Fibroblast of lung (primary cell): ENCODE measurements at places on chromosomes 4 and X. TPM values are rescaled to one million over a fixed set of nuclear protein-coding genes. Genes with fewer than 3 reads are reported as not detected.

The NEK1 gene
- 13.9 and 17.0 TPM in 2 replicates for total RNA-seq

The POU4F2 gene
- total RNA-seq = not detected in 2 replicates

The SLC2A9 gene
- total RNA-seq = 2.3 and 2.8 TPM in 2 replicates

The AMTN gene
- not detected in 2 replicates for total RNA-seq

The KLF8 gene
- 1.0 and 3.0 TPM in 2 replicates for total RNA-seq

The TXK gene
- 0.26 and 0.66 TPM in 2 replicates for total RNA-seq

- peaks cover 2% of the 10 kb centered on the region for H3K36me3 ChIP-seq
- DNase-seq = no peak
- H3K27me3 ChIP-seq = no peaks in the 10 kb centered on the region
- peak overlapping the region; percentile 86 for H3K27ac ChIP-seq
- H3K4me1 ChIP-seq = no peaks in the 10 kb centered on the region
These were observed 686 bp downstream of the FIP1L1 start for GRCh38 chr4:53378171-53378482.

DNA sequence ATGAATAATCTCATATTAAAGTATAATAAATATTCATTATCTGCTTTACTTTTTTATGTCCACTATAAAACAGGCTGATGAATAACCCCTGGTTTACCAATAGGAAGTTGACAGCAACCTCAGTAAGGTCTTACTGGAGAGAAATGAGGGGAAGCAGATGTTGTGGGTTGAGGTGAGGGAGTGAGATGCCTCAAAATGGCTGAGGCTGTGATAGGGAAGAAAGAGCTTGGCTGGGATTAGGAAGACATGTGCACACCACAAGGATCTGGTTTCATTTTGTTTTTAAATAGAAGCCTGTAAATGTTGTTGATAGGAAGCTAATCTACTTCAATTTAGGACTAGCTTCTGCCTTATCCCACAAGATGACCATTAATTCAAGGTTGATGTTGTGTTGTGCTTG, 14.4 kb upstream of the CYBB start:
- H3K4me1 ChIP-seq = no peaks in the 10 kb centered on the region
- H3K27me3 ChIP-seq = no peaks in the 10 kb centered on the region
- no peak overlapping the region for H3K27ac ChIP-seq
- no peak for DNase-seq

GRCh38 chr4:89835413-89835812, 1.5 kb downstream of the SNCA start:
- peak overlapping the region; percentile 82 for H3K4me3 ChIP-seq
- no peak for DNase-seq
- H3K27ac ChIP-seq = no peak overlapping the region
- no peaks in the 10 kb centered on the region for H3K36me3 ChIP-seq

DNA sequence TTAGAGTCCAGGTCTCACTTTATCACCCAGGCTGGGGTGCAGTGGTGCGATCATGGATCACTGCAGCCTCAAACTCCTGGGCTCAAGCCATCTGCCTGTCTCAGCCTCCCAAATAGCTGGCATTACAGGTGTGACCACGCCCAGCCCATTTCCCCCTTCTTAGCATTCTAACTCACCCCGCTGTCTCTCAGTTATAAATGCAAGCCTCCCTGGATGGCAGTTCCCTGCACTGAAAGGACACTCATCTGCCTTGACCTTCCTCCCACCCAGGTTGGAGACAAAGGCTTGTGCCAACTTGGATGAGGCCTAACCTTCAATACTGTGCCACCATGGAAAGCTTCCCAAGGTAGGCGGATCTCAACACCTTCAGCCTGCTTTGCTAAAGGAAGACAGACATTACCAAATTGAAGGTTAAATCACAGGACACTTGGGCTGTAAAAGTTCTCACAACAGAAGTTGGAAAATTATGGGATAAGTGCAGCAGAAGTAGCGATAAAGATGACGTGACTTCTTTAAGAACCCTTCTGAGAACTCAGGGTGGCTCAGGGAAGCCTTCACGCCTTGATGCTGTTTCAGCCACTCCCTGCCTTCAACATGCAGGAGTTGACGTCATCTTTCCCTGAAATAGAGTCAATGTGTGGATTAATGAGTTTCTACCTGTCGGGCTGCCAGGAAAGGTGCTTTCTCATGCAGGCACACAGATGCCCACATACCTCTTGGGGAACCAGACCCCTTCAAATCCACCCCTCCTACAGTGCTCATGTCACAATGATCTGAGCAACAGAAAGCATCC, 10.6 kb upstream of the GPM6B start:
- DNase-seq = no peak
- H3K27me3 ChIP-seq = no peaks in the 10 kb centered on the region
- no peaks in the 10 kb centered on the region for H3K4me1 ChIP-seq
- no peak overlapping the region for H3K27ac ChIP-seq

DNA sequence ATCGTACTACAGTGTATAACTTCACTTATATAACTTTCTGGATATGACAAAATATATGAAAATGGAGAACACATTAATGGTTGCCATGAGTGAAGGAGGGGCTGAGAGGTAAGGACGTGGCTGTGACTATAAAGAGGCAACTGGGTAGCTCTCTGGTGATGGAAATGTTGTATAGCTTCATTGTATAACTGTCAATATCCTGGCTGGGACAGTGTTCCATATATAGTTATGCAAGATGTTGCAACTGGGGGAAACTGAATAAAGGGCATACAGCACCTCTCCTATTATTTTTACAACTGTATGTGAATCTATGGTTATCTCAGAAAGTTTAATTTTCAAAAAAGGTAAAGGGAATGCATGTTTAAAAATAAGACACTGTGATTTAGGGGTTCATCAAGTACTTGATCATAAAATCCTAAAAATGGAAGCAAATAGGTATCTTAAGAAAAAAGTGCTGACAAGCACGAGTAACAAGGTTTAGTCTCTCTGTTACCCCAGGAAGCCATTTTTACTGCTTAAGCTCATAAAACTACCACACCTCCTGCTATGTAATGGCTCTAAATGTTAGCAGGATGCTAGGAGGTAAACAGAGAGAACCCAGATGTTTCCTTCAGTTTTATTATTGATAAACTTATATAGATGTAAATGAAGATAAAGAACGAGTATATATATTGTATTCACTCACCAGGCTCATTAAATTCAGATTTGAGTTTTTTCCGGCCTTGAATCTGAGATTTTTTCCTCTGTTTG, 34.0 kb downstream of the NAF1 start:
- no peaks in the 10 kb centered on the region for H3K27me3 ChIP-seq
- H3K4me1 ChIP-seq = no peaks in the 10 kb centered on the region
- no peak overlapping the region for H3K4me3 ChIP-seq
- no peak overlapping the region for H3K27ac ChIP-seq
- H3K36me3 ChIP-seq = no peaks in the 10 kb centered on the region
- no peak for DNase-seq

DNA sequence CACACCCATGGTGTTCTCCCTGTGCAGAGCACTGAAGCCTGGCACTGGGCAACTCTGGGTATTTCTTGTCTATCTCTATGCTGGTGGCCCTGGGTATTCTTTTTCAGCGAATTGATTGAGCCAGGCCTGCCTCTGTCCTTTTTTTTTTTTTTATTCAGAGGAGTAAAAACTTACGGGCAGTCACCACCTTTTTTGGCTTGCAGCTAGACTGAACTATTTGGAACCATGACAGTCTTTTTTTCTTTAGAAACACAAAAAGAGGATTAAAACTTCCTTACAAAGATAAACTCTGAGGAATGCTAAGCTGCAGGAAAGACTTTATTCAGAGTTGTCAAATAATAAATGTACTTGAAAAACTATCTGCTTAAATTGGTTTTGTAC, 119.2 kb upstream of the STIM2 start:
- no peak overlapping the region for H3K27ac ChIP-seq
- DNase-seq = peak; percentile 70
- H3K36me3 ChIP-seq = no peaks in the 10 kb centered on the region

- peak within 1 kb of the TSS; percentile 57 for H3K27ac ChIP-seq
- no peaks in the 10 kb centered on the region for H3K36me3 ChIP-seq
- DNase-seq = peak; percentile 83
- no peaks in the 10 kb centered on the region for H3K27me3 ChIP-seq
These were observed at the start of gene PCDH7 for GRCh38 chr4:30720021-30720660. PCDH7 (plus strand) TSS chr4:30720369; CDS start chr4:30721423, 1,054 bp downstream.

- H3K27me3 ChIP-seq = no peaks in the 10 kb centered on the region
- no peak overlapping the region for H3K4me3 ChIP-seq
- no peak for DNase-seq
- no peak overlapping the region for H3K27ac ChIP-seq
- H3K4me1 ChIP-seq = peaks cover 10% of the 10 kb centered on the region
- no peaks in the 10 kb centered on the region for H3K36me3 ChIP-seq
These were observed 29.0 kb downstream of the REELD1 start for GRCh38 chr4:146243141-146243882.

- H3K4me1 ChIP-seq = peaks cover 7% of the 10 kb centered on the region
- H3K4me3 ChIP-seq = peak overlapping the region; percentile 70
- peak; percentile 67 for DNase-seq
- no peaks in the 10 kb centered on the region for H3K27me3 ChIP-seq
These were observed 904 bp upstream of the WDR1 start for GRCh38 chr4:10117359-10118047.

- no peak for DNase-seq
- peaks cover 24% of the 10 kb centered on the region for H3K36me3 ChIP-seq
- no peaks in the 10 kb centered on the region for H3K27me3 ChIP-seq
- no peak overlapping the region for H3K4me3 ChIP-seq
- no peaks in the 10 kb centered on the region for H3K4me1 ChIP-seq
- no peak overlapping the region for H3K27ac ChIP-seq
These were observed 22.3 kb downstream of the FGFR3 start for GRCh38 chr4:1815096-1815996.

DNA sequence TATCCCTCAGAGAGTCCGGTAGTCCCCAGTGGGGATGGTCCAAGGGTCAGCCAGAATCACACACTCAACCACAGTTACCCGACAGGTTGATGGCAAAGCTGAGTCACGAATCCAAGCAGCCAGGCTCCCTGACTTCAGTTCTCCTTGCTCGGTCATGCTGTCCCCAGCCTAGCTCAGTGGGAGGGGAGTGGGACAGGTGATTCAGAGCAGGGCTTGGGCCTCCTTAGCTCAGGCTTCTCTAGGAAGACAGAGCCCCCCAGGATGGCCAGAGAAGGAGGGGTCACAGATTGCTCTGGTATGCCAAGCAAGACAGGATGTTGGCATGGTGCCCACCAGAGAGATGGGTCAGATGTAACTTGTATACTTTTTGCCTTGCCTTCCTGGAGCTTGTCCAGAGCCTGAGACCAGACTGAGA, 66.5 kb downstream of the EFNB1 start:
- peak; percentile 74 for DNase-seq
- H3K36me3 ChIP-seq = no peaks in the 10 kb centered on the region
- H3K4me3 ChIP-seq = no peak overlapping the region
- no peaks in the 10 kb centered on the region for H3K27me3 ChIP-seq
- H3K4me1 ChIP-seq = peaks cover 2% of the 10 kb centered on the region
- no peak overlapping the region for H3K27ac ChIP-seq

DNA sequence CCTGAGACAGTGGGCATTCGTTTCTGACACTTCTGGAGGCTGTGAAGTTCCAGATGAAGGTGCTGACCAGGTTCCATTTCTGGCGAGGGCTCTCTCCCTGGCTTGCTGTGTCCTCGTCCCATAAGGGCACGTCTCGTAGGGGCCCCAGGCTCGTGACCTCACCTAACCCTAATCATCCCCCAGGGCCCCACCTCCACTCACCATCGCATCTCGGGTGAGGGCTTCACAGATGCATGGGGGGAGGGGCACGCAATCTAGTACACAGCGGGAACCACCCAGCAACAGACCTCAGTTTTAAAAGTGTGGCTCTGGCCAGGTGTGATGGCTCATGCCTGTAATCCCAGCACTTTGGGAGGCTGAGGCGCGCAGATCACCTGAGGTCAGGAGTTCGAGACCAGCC, 22.1 kb downstream of the PDE6B start:
- no peaks in the 10 kb centered on the region for H3K4me1 ChIP-seq
- DNase-seq = no peak
- peaks cover 4% of the 10 kb centered on the region for H3K27me3 ChIP-seq
- no peaks in the 10 kb centered on the region for H3K36me3 ChIP-seq
- H3K4me3 ChIP-seq = no peak overlapping the region

DNA sequence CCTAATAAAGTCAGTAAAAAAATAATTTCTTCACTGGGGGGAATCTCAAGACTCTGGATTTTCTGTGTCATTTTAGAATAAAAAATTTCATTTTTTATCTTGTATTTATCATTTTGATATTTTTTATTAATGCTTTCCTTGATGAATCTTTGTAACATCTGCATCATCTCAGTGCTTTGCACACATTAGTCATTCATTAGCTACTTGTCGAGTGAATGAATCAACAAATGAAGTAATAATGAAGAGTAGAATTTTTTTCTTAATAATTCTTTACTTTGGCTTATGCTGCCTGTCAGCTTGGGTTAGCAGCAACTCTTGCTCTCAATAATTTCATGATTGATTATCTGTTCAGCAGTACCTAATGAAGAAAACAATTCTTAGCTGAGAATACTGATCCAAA, 530.8 kb downstream of the GRXCR1 start:
- H3K36me3 ChIP-seq = no peaks in the 10 kb centered on the region
- H3K27ac ChIP-seq = no peak overlapping the region
- no peak overlapping the region for H3K4me3 ChIP-seq
- DNase-seq = no peak

- DNase-seq = no peak
- H3K4me3 ChIP-seq = no peak overlapping the region
- no peaks in the 10 kb centered on the region for H3K4me1 ChIP-seq
- H3K27ac ChIP-seq = no peak overlapping the region
- H3K27me3 ChIP-seq = no peaks in the 10 kb centered on the region
These were observed 9.4 kb downstream of the ZFX start for GRCh38 chrX:24158881-24159280.

DNA sequence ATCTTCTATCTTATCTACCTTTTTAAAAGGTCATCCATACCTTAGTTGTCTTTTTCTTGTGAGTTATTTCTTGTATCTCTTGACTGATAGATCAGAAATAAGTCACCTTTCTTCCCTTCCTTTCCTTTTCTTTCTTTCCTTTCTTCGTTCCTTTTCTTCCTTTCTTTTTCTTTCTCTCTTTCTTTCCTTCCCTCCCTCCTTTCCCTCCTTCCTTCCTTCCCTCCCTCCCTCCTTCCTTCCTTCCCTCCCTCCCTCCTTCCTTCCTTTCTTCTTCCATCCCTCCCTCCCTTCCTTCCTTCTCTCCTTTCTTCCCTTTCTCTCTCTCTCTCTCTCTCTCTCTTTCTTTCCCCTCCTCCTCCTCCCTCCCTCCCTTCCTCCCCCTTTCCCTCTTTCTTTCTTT, 93.5 kb downstream of the CEP135 start:
- H3K27ac ChIP-seq = no peak overlapping the region
- peaks cover 6% of the 10 kb centered on the region for H3K27me3 ChIP-seq
- no peaks in the 10 kb centered on the region for H3K36me3 ChIP-seq
- no peak for DNase-seq
- no peaks in the 10 kb centered on the region for H3K4me1 ChIP-seq

- peak overlapping the region; percentile 70 for H3K27ac ChIP-seq
- no peaks in the 10 kb centered on the region for H3K27me3 ChIP-seq
- DNase-seq = peak; percentile 30
- peaks cover 15% of the 10 kb centered on the region for H3K4me1 ChIP-seq
- H3K36me3 ChIP-seq = no peaks in the 10 kb centered on the region
- no peak overlapping the region for H3K4me3 ChIP-seq
These were observed 59.0 kb upstream of the SLIT2 start for GRCh38 chr4:20192736-20193135.

GRCh38 chr4:180695851-180696250, 1547.4 kb upstream of the TENM3 start:
- no peaks in the 10 kb centered on the region for H3K36me3 ChIP-seq
- peak; percentile 97 for DNase-seq
- no peak overlapping the region for H3K4me3 ChIP-seq

- H3K4me3 ChIP-seq = no peak overlapping the region
- peak; percentile 73 for DNase-seq
- no peaks in the 10 kb centered on the region for H3K36me3 ChIP-seq
- H3K4me1 ChIP-seq = no peaks in the 10 kb centered on the region
- no peaks in the 10 kb centered on the region for H3K27me3 ChIP-seq
These were observed 1525.7 kb upstream of the TENM3 start for GRCh38 chr4:180717451-180718033.

- DNase-seq = no peak
- no peaks in the 10 kb centered on the region for H3K4me1 ChIP-seq
- no peaks in the 10 kb centered on the region for H3K36me3 ChIP-seq
These were observed 741.4 kb downstream of the FAT4 start for GRCh38 chr4:126056116-126056650.
